ENCODE measurements at places on chromosomes 7 and 10. TPM values are rescaled to one million over a fixed set of nuclear protein-coding genes. Genes with fewer than 3 reads are reported as not detected.

DNA sequence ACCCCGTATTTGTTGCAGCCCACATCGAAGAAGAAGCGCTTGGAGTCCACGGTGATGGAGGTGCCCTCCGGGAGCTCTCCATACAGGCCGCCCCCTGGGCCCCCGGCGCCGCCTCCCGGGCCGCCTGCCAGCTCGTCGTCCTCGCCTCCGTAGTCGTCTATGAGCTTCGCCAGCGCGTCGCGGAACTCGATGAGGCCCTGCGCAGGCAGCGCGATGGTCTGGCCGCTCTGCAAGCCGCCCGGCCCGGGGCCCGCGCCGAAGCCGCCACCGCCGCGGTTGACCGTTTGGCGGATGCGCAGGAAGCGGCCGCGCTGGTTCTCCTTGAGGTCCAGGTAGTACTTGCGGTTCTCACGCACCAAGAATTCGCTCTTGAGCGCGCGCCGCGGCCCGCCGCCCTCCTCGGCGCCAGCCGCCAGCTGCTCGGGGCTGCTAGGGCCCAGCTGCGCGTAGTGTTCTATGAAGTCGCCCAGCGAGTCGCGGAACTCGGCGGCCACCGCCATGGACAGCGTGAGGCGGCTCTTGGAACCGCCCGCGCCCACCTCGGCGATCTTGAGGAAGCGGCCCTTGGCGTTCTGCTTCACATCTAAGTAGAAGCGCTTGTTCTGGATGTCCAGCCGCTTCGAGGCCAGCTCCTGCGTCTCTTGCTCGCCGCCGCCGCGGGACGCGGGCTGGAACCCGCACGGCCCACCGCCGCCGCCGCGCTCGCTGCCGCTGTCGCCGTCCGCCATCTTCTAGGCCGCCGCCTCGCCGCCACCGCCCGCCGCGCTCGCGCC is 523 bp downstream of the PURB start:
- DNase-seq, result peak; percentile 26
- H3K27ac ChIP-seq, result peak overlapping the region; percentile 96
- H3K36me3 ChIP-seq, result no peaks in the 10 kb centered on the region

GRCh38 chr7:47816647-47817046 is 131.6 kb downstream of the PKD1L1 start:
- no peak overlapping the region for H3K4me3 ChIP-seq
- no peaks in the 10 kb centered on the region for H3K27me3 ChIP-seq
- H3K4me1 ChIP-seq, result no peaks in the 10 kb centered on the region
- no peaks in the 10 kb centered on the region for H3K36me3 ChIP-seq

The PRKG1 gene
- total RNA-seq, result 19.7 TPM

The STEAP2 gene
- 81.9 TPM for total RNA-seq

GRCh38 chr10:46294641-46295220 is 7.9 kb downstream of the ANTXRL start:
- H3K4me3 ChIP-seq, result no peak overlapping the region
- H3K4me1 ChIP-seq, result no peaks in the 10 kb centered on the region
- no peak overlapping the region for H3K27ac ChIP-seq
- H3K36me3 ChIP-seq, result no peaks in the 10 kb centered on the region
- DNase-seq, result no peak
- H3K27me3 ChIP-seq, result no peaks in the 10 kb centered on the region

The LRIT1 gene
- not detected for total RNA-seq

GRCh38 chr7:157773361-157773760 is 436.6 kb downstream of the DNAJB6 start:
- no peaks in the 10 kb centered on the region for H3K4me1 ChIP-seq
- no peak overlapping the region for H3K27ac ChIP-seq
- no peak overlapping the region for H3K4me3 ChIP-seq
- H3K27me3 ChIP-seq, result peaks cover 6% of the 10 kb centered on the region

- no peaks in the 10 kb centered on the region for H3K36me3 ChIP-seq
- H3K27me3 ChIP-seq, result no peaks in the 10 kb centered on the region
- peak overlapping the region; percentile 100 for H3K27ac ChIP-seq
- H3K4me3 ChIP-seq, result peak overlapping the region; percentile 86
Measured at GRCh38 chr7:5528071-5528814, 104.6 kb upstream of the TNRC18 start.

The TMEM176B gene
- total RNA-seq, result 105 TPM

GRCh38 chr10:58625070-58625469 is 112.4 kb downstream of the BICC1 start:
- no peaks in the 10 kb centered on the region for H3K4me1 ChIP-seq
- H3K36me3 ChIP-seq, result no peaks in the 10 kb centered on the region
- DNase-seq, result no peak
- no peak overlapping the region for H3K27ac ChIP-seq
- no peak overlapping the region for H3K4me3 ChIP-seq

DNA sequence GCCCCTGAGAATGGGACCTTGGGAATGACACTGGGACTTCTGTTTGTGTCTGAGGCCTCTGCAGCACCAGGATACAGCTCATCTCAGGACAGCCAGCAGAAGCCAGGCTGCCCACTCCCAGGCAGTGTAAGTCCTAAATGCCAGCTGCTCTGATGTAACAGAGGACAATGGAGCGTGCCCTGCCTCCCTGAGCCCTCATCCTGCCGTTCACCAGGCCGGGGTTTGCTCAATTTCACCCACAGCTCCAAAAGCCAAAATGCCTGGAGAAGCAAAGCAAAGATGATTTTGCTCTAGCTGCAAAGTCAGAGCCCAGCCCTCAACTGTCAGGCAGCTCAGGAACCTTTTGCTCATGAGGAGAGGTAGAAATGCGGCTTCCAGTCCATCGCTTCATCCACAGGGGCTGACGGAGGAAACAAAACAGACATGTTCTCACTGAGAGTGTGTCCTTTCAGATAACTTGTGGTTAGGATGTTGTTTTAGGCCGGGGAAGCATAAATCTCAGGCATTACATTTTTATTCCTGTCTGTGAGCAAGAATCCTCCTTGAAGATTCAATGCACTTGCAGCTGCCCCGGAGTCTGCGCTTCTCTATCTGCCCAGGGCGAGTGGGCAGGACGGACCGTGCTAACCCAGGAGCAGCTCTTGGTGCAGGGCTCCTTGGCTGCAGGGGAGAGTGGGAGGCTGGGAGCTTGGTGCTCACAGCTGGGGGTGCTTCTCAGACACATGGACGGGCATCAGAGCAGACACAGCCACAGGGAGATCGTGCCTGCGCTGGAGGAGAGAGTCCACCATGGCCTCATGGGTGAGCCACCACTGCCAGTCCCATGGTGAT is 83.2 kb upstream of the CHST15 start:
- H3K4me3 ChIP-seq, result no peak overlapping the region
- no peaks in the 10 kb centered on the region for H3K36me3 ChIP-seq
- no peaks in the 10 kb centered on the region for H3K27me3 ChIP-seq
- DNase-seq, result no peak
- H3K27ac ChIP-seq, result no peak overlapping the region
- no peaks in the 10 kb centered on the region for H3K4me1 ChIP-seq

The GRM8 gene
- total RNA-seq, result not detected

- H3K27ac ChIP-seq, result no peak overlapping the region
- H3K4me1 ChIP-seq, result no peaks in the 10 kb centered on the region
- no peaks in the 10 kb centered on the region for H3K36me3 ChIP-seq
Measured at GRCh38 chr10:117241541-117242462, 888 bp downstream of the SLC18A2 start.

DNA sequence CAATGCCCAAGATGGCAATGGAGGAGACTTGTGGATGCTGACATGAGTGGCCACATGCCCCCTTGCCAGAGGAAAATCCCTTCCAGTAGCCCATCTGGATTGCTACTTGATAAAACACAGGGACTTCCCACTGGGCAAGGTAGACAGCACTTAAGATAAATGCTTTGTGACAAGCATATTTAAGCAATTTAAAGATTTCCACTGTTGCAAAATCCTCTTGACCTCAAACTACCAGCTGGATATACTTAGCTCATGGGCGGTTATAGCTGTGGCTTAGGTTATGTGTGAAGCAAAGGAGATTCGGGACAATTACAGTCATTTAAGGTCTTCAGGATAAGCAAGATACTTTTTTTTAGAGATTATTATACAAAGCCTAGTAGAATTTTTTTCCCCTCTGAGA is 238.1 kb downstream of the BMPER start:
- H3K36me3 ChIP-seq, result no peaks in the 10 kb centered on the region
- no peak for DNase-seq
- no peaks in the 10 kb centered on the region for H3K27me3 ChIP-seq
- no peaks in the 10 kb centered on the region for H3K4me1 ChIP-seq
- no peak overlapping the region for H3K4me3 ChIP-seq
- H3K27ac ChIP-seq, result no peak overlapping the region

The ADAM12 gene
- 13.9 TPM for total RNA-seq

The HOXA2 gene
- total RNA-seq, result 1.3 TPM

GRCh38 chr7:29285444-29285793 is 90.8 kb downstream of the CHN2 start:
- no peaks in the 10 kb centered on the region for H3K36me3 ChIP-seq
- no peaks in the 10 kb centered on the region for H3K27me3 ChIP-seq
- H3K4me3 ChIP-seq, result no peak overlapping the region
- no peak overlapping the region for H3K27ac ChIP-seq

The MUC3A gene
- 0.16 TPM for total RNA-seq

DNA sequence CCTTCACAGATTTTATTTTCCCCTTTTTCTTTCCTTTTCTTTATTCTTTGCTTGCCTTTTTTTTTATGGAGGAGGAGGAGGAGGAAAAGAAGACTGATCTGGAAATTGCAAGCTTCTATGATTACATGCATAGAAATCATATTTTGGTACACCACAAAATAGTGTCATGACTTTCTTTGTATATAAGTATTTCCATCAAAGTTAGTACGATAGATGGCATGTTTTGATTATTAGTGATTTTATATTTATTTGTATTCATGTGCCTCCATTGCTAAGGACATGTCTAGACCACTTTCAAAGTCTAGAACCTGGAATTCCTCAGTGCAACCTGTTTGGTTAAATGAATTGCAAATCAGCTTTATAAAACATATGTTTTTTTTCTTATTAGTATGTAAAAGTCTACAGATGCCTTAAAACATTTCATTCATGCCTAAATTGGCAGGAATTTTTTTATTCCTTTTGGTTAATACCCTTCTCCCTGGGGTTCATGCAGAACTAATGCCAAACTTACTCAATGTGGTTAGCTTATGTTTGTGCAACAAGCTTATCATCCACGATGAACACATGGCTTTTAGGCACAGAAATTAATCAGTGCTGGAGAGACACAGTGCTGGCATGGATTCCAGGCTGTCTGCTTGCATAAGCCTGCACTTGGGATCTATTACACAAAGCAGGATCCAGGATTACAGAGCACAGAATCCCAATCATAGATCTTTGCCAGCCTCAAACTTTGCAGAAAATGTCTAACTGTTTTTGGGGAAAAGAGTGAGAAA is 213.1 kb downstream of the CHRM2 start:
- no peak overlapping the region for H3K27ac ChIP-seq
- H3K27me3 ChIP-seq, result no peaks in the 10 kb centered on the region
- DNase-seq, result no peak
- no peaks in the 10 kb centered on the region for H3K4me1 ChIP-seq
- no peaks in the 10 kb centered on the region for H3K36me3 ChIP-seq
- H3K4me3 ChIP-seq, result no peak overlapping the region

- no peak overlapping the region for H3K27ac ChIP-seq
- DNase-seq, result no peak
- no peaks in the 10 kb centered on the region for H3K27me3 ChIP-seq
- H3K4me3 ChIP-seq, result no peak overlapping the region
Measured at GRCh38 chr7:92714767-92715166, 121.6 kb downstream of the CDK6 start.

DNA sequence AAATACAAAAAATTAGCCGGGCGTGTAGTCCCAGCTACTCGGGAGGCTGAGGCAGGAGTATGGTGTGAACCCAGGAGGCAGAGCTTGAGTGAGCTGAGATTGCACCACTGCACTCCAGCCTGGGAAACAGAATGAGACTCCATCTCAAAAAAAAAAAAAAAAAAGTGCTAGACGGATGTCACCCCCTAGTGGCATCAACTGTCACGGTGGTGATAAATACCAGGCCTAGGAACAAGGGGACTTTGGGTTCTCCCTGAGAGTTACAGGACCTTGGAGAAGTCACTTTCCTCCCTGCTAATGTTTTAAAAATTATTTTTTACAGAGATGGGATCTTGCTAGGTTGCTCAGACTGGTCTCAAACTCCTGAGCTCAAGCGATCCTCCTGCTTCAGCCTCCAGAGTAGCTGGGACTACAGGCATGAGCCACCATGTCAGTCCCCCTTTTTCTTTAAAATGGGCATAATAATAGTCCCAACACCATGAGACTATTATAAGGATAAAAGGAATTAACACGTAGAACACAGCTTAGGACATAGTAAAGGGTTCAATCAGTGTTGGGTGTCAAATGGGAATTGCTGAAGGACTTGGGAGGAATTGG is 2.6 kb upstream of the TMEM130 start:
- H3K36me3 ChIP-seq, result no peaks in the 10 kb centered on the region
- peaks cover 12% of the 10 kb centered on the region for H3K27me3 ChIP-seq
- no peaks in the 10 kb centered on the region for H3K4me1 ChIP-seq
- H3K27ac ChIP-seq, result no peak overlapping the region

The NFKB2 gene
- total RNA-seq, result 11.0 TPM

GRCh38 chr7:156948361-156948760 is 1.2 kb upstream of the NOM1 start:
- DNase-seq, result no peak
- H3K27ac ChIP-seq, result no peak overlapping the region
- peak overlapping the region; percentile 99 for H3K4me3 ChIP-seq
- H3K4me1 ChIP-seq, result no peaks in the 10 kb centered on the region
- H3K27me3 ChIP-seq, result no peaks in the 10 kb centered on the region
- H3K36me3 ChIP-seq, result no peaks in the 10 kb centered on the region

GRCh38 chr7:44891372-44891771 is 6.0 kb upstream of the PURB start:
- H3K4me3 ChIP-seq, result no peak overlapping the region
- H3K36me3 ChIP-seq, result no peaks in the 10 kb centered on the region
- no peaks in the 10 kb centered on the region for H3K27me3 ChIP-seq
- no peaks in the 10 kb centered on the region for H3K4me1 ChIP-seq
- DNase-seq, result no peak

- no peak overlapping the region for H3K4me3 ChIP-seq
- DNase-seq, result no peak
- no peaks in the 10 kb centered on the region for H3K27me3 ChIP-seq
- H3K4me1 ChIP-seq, result peaks cover 34% of the 10 kb centered on the region
- peak overlapping the region; percentile 42 for H3K27ac ChIP-seq
- H3K36me3 ChIP-seq, result no peaks in the 10 kb centered on the region
Measured at GRCh38 chr10:112988839-112989406, 38.9 kb downstream of the TCF7L2 start.

GRCh38 chr7:45915606-45916005 is 5.5 kb downstream of the IGFBP3 start:
- no peaks in the 10 kb centered on the region for H3K36me3 ChIP-seq
- peaks cover 7% of the 10 kb centered on the region for H3K4me1 ChIP-seq
- H3K27ac ChIP-seq, result no peak overlapping the region

GRCh38 chr7:92485267-92485892 is 7.6 kb upstream of the ERVW-1 start:
- no peaks in the 10 kb centered on the region for H3K4me1 ChIP-seq
- H3K27me3 ChIP-seq, result no peaks in the 10 kb centered on the region
- no peak overlapping the region for H3K27ac ChIP-seq
- no peak for DNase-seq

All from breast epithelium (tissue), 4 donors.